ENCODE measurements at places on chromosomes 1 and 21.

GRCh38 chr1:195766709-195767108 lies 841.5 kb downstream of the KCNT2 start:
- no peak for DNase-seq

GRCh38 chr1:212621043-212621948 lies 12.7 kb downstream of the ATF3 start:
- peak; percentile 29 for DNase-seq

GRCh38 chr1:94236013-94236491 lies 1.3 kb downstream of the ARHGAP29 start:
- DNase-seq: no peak

DNA sequence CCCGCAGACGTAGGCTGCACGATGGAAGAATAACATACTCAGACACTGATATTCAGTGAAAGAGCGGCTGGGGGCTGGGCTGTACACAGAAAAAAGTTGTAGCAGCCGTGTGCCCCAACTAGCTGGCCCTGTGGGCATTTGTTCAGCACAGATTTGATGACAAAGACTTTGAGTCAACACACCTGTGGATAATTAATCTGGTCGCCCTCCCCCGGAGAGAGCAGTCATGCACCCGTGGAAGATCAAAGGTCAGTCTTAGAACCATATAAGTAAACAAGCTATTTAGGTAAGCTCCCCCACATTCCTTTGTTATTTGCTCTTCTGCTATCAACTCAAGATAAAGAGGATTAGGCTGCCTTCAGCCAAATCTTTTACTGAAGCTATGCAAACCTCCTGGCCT lies 148.4 kb upstream of the HMCN1 start:
- peak; percentile 88 for DNase-seq

GRCh38 chr21:29056538-29057050 lies 16.9 kb downstream of the CCT8 start:
- DNase-seq: no peak

DNA sequence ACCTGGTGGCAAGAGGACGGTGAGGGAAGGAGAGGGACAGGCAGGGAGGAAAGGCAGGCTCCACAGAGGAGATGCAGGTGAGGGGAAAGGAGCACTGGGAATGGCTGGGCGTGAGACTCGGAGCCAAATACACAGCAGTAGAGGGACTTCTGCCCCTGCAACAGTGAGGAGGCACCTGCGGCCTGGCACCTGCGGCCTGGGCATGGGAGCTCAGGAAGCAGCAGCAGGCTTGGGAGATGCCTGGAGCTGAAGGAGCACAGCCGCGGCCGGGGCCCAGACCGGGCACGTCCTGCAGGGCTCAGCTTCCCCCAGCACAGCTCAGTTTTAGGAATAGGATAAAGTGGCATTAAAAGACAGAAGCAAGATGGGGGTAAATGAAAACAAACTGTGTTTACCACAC lies 20.9 kb upstream of the TSPEAR start:
- no peak for DNase-seq

GRCh38 chr1:204806943-204807687 lies 63.5 kb upstream of the NFASC start:
- DNase-seq: peak; percentile 94

- DNase-seq: peak; percentile 77
These were observed 722 bp downstream of the LZIC start for GRCh38 chr1:9942399-9942938.

DNA sequence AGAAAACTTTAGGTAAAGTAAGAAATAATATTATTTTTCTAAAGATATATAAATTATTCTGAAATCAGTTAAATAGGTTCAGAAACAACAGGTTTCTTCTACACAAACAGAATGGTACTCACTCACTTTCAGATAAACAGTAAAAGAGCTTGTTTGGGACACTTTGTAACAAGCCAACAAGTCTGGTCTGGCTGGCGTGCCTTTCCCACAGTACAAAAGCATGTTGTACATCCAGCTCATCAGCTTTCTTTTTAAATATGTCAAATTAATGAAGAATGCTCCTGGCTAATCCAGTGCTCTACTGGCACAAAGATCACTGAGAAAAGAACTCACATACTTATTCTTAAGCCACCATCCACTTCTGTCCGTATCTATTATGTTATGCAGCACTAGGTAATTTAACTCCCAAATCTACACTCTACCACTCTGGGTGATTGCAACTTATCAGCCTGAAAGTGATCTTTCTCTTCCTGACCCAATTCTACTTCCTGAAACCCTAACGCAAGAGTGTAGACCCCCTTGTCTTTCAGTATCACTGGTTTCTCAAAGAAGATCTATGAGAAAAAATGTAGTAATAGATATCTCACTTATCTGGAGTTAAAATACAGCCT lies 32.6 kb downstream of the TRIT1 start:
- no peak for DNase-seq

DNA sequence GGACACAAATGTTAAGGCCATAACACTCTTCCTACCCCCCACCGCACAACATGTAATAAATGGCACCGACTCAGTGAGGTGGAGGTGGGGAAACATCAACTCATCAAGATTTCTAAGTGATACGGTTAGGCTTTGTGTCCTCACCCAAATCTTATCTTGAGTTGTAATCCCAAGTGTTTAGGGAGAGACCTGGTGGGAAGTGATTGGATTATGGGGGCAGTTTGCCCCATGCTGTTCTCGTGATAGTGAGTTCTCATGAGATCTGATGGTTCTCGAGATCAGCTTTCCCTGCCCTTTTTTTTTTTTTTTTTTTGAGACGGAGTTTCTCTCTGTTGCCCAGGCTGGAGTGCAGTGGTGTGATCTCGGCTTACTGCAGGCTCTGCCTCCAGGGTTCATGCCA lies 51.0 kb upstream of the ACTL8 start:
- no peak for DNase-seq

GRCh38 chr1:174239541-174239940 lies 80.2 kb downstream of the RABGAP1L start:
- DNase-seq: no peak

GRCh38 chr1:174044418-174045222 lies 22.5 kb upstream of the RC3H1 start:
- peak; percentile 33 for DNase-seq

GRCh38 chr1:183277821-183278738 lies 92.0 kb downstream of the LAMC2 start:
- DNase-seq: no peak
